ENCODE measurements at places on chromosomes 6 and 20. TPM values are rescaled to one million over a fixed set of nuclear protein-coding genes. Genes with fewer than 3 reads are reported as not detected.

OOEP gene
- total RNA-seq: not detected

DEFB116 gene
- not detected for total RNA-seq

TBX18 gene
- total RNA-seq: not detected

BNIP5 gene
- total RNA-seq: not detected

BHLHE23 gene
- total RNA-seq: not detected

SIRPB1 gene
- 0.62 TPM for total RNA-seq

DSP gene
- total RNA-seq: not detected

SAMD5 gene
- not detected for total RNA-seq

DNA sequence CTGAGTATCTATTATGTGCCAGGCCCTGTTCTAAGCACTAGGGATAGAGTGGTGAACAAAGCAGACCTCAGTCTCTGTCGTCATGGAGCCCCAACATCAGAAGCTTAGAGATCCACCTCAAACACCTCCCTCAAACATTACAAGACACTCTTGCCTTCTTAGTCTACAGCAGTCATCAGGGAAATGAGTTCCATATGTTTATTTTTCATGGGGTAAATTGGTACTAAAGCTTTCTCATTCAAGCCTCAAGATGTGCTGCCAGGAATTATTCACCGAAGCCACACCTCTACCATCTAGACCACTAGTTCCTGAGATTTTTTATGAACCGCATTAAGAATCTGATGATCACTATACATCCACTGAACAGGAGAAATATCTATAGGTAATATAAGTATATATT, 59.0 kb upstream of the TFB1M start:
- no peak for DNase-seq

GRCh38 chr6:122154155-122154554, 245.3 kb upstream of the HSF2 start:
- DNase-seq: no peak

GRCh38 chr20:64065974-64066343, 3.0 kb downstream of the TCEA2 start:
- DNase-seq: peak; percentile 63

- no peak for DNase-seq
Measured at GRCh38 chr6:82568290-82568993, 204.8 kb downstream of the TPBG start.

DNA sequence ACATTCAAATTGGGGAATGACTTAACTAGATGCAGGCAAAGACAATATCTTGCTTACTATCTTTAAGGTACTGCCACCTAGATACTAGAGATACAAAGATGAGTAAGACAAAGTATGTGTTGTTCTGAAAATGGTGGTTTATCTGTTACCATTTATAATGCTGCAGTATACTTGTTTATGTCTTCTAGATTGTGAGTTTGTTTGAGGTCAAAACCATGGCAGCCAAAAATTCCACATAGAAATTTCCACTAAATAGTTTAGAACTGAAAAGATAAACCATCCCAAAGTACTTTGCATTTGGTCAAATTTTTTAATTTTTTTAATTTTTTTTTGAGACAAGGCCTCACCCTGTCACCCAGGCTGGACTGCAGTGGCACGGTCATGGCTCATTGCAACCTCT, 150.8 kb downstream of the SOX4 start:
- no peak for DNase-seq

DNA sequence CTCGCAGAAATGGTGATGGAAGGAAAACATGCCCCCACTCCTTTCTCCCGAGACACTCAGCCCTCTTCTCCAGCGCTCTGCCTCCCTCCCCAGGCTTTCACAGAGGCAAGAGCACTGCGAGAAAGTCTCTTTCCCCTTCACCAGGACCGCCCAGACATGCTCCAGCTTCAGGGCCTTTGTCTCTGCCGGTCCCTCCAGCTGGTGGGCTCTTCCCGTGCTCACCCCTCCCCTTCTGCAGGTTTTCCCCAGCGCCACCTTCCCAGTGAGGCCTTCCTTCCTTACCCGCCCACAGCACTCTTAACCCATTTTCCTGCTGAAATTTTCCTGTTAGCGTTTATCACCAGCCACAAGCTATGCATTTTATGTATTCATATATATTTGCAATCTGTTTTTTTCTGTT, 86.2 kb downstream of the TFAP2C start:
- DNase-seq: no peak

DNA sequence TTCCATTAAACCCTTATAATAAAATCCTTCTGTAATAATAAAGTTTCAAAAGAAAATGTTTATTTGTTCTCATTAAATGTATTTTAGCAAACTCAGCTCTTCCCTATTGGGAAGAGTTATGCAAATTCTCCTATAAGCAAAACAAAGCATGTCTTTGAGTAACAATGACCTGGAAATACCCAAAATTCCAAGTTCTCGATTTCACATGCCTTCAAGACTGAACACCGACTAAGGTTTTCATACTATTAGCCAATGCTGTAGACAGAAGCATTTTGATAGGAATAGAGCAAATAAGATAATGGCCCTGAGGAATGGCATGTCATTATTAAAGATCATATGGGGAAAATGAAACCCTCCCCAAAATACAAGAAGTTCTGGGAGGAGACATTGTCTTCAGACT, 3.8 kb downstream of the IL17A start:
- no peak for DNase-seq

- no peak for DNase-seq
Measured at GRCh38 chr6:5670381-5670780, 336.3 kb downstream of the NRN1 start.

- no peak for DNase-seq
Measured at GRCh38 chr20:9520086-9520485, 5.7 kb downstream of the LAMP5 start.

DNA sequence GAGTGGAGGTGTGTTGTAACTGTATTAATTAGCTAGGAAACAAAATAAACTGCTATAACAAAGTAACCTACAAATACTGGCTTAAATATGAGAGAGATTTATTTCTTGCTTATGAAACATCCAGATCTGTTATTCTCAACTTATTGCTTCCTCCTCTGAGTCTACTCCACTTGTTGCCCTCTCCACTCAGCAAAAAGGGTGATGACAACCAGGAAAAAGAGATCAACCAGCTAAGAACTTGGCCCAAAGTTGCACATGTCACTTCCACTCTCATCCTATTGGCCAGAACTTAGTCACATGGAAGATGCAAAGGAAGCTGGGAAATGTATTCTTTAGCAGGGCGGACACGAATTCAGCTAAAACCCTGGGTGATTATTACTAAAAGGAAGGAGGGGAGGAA, 5.2 kb upstream of the TP53RK start:
- no peak for DNase-seq

GRCh38 chr20:21151791-21152190, 25.9 kb downstream of the KIZ start:
- DNase-seq: no peak

- no peak for DNase-seq
Measured at GRCh38 chr6:9136141-9136822, 700.9 kb upstream of the SLC35B3 start.

GRCh38 chr20:23331450-23332350, 18.9 kb upstream of the NXT1 start:
- no peak for DNase-seq

GRCh38 chr6:107488174-107488874, 1.6 kb upstream of the SOBP start:
- peak; percentile 4 for DNase-seq

DNA sequence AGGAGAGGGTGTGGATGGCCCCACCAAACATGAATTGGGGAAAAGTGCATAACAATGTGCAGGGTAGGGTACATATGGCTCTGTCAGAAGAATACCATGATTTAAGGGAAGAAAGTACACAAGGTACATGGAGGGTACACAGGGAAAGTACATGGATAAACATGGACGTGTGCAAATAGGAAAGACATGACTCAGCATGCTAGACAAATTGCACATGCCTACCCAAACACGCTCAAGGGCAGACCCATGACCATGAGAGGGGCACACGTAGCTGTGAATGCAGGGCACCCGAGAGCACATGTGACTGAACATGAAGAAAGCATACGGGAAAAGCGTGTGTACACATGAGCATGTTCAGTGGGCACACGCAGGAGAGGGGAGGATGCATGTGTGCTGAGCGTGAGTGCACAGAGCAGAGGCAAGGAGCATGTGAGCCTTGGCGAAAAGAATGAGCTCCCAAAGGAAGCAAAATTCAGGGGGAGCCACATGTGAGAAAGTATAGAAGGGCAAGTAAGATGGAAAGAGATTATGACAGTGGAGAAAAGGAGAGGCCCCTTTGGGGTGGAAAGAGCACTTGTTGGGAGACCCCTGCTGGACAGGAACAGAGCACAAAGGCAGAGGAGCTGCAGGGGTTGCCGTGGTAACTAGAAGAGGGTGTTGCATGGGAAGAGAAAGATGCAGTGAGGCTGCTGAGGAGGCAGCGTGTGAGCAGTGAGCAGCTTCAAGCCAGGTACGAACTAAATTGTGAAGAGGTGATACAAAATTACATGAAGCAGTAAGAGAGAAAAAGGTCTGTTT, 17.8 kb downstream of the OR2H2 start:
- DNase-seq: no peak

DNA sequence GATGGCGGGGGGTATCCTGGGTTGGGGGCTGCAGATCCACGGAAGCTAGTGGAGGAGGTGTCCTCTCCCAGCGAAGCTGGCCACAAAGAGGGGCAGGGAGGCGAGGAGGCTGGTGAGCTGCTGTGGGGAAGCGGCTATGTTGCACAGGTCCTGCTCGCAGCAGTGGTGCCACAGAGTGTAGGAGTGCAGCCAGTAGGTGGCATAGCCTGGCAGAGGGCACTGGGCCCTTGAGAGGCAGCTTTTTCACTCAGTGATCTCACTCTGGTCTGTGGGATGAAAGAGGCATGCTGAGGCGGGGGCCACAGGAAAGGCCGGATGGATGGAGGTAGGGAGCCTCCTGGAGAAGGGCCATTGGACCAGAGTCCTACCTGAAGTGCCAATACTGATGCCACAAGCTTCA, 2.9 kb upstream of the LY6G6D start:
- DNase-seq: no peak

DNA sequence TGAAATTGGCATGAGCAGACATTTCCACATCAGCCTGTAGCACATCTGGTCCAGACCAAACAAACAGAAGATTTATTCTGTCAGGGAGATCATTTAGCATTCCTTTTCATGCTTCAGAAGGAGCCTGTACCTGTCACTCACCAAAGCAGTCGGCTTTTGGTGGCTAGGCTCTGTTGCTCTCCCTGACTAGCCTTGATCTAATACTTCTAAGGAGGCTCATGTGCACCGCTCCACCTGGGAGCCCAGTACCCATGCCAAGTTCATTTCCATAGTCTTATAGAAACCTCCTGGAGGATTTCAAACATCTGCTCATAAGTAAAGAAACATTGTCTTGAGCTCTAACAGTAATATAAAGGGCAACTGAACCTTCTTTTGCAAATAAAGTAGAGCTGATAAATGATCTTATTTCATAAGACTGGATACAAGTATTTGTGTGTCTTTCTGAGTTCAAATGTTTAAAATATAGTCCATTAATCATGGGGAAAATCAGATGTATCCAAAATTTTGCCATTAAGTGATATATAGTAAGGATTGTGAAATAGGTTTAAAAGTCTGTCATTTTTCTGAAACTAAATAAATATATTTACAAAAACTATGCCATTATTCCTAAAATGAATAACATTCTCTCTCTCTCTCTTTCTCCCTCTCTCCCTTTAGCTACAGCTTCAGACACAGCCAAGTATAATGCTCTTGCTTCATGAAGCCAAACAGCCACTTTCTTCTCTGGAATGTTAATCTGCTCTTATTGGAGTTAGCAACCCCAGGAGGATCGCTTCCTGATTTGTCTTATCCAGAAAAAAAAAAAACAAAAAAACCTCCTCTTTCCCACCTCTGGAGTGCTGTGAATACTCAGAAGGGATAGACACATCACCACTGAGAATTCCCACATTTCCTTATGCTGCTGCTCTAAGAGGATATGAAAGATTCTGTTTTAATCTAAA, 192.7 kb upstream of the TFAP2D start:
- DNase-seq: no peak

DNA sequence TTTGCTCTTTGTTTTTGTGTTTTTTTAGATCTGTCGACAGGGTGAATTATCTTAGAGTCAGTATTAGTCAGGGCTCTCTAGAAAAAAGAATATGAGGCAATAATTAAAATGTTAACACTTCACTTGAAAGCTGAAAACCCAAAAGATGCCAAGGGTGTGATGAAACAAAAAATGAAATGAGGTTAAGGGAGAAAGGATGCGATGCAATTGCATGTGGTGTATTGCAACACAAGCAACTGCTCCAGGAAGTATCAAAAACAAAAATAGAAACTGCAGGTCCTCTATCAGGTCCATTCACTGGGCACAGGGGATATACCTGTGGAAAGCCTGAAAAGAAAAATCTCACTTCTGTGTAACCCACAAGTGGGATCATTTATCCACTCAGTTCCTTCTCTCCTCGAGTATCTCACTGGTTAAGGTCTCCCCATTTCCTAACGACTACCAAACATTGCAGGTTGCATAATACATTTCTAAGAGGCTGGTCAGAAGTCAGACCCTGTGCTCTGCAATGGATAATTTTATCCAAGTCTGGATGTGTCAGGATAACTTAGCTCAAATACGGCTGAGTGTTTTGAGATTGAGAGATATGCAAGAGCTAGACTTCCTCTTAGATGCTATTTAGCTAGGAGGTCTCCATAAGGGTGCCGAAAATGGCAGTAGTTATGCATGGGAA, 257.7 kb upstream of the GJE1 start:
- DNase-seq: no peak

DNA sequence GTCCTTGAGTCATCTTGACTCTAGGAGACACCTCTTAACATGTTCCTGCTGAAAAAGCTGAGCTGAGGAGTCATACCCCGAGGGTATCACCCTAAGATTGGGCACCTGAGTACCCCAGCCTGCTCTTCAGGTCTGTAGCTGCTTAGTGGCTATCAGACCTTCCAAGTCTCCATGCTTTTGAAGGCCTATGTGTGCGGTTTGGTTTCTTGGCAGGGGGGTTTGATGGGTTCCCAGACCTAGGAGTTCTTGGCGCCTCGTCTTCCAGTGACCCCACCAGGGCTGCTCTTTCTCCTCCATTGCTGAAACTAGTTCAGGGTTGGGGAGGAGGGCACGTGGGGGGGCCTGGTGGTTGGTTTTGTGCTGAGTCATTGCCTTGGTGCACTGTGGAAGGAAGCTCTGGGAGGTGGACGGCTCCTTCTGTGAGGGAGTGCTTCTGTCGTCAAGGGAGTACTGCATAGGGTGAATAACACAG, 20.1 kb downstream of the IGF2R start:
- DNase-seq: no peak

DNA sequence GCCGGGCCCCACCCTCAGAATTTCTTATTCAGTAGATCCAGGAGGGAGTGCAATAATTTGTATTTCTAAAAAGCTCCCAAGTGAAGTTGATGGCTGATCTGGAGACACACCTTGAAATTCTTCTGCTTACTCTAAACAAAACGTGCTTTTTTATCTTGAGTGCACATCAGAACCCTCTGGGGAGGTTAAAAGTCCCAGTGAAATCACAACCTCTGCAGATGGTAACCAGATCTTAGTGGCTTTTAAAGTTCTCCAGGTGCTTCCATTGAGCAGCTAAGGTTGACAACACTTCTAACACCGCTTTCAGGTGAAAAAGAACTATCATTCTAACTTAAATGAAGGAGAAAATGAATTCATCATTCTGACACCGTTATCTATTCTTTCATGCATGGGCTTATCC, 45.6 kb upstream of the ESR1 start:
- DNase-seq: no peak

GRCh38 chr6:35683267-35683666, 5.4 kb downstream of the FKBP5 start:
- no peak for DNase-seq
